ENCODE measurements at places on chromosomes 16 and 17. TPM values are rescaled to one million over a fixed set of nuclear protein-coding genes. Genes with fewer than 3 reads are reported as not detected.

DNA sequence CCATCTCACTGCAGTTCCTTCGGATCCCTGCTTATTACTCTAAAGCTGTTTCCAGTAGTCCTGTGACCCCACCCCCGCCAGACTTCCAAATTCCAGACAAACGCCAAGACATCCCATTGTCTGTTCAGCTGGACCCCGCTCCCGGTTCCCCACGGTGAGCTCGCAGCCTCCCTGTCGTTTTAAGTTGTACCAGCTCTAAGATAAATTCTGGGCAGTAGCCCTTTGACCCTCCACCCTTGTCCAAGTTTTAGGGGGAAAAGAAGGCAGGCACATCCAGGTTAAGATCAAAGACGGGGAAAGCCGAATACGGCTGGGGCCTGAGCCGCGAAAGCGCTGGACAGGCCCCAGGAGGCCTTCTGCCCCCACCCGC, 589 bp downstream of the ARL6IP1 start:
- peak overlapping the region; percentile 91 for H3K4me3 ChIP-seq
- peak overlapping the region; percentile 96 for H3K27ac ChIP-seq
- DNase-seq: peak; percentile 17

Gene CDRT15L2
- not detected for total RNA-seq

GRCh38 chr17:57803021-57803420, 46.8 kb downstream of the MRPS23 start:
- H3K27me3 ChIP-seq: peaks cover 3% of the 10 kb centered on the region
- no peak overlapping the region for H3K27ac ChIP-seq
- H3K36me3 ChIP-seq: no peaks in the 10 kb centered on the region
- no peaks in the 10 kb centered on the region for H3K4me1 ChIP-seq
- H3K4me3 ChIP-seq: no peak overlapping the region

- no peak for DNase-seq
- no peak overlapping the region for H3K27ac ChIP-seq
- H3K4me3 ChIP-seq: no peak overlapping the region
- no peaks in the 10 kb centered on the region for H3K36me3 ChIP-seq
- peaks cover 16% of the 10 kb centered on the region for H3K4me1 ChIP-seq
Measured at GRCh38 chr16:84509032-84509950, 4.8 kb upstream of the MEAK7 start.

Gene ZNF19
- 39.8 TPM for total RNA-seq

Gene ZNF688
- total RNA-seq: 54.2 TPM

DNA sequence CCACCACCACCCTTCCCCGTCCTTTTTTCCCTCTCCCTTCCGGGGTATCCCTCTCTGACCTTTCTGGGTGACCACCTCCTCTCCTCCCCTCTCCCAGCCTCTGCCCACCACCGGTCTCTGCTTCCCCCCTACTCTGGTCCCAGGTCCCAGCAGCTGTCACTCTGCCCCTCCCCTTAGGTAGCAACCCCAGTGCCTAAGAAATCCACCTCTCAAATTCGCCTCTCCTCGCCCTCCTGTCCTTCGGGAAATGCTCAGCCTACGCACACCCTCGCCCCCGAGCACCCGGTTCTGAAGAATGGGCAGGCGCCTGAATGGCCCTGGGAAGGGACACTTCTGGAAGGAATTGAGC, 775 bp upstream of the SP6 start:
- peak overlapping the region; percentile 55 for H3K4me3 ChIP-seq
- peaks cover 13% of the 10 kb centered on the region for H3K4me1 ChIP-seq
- no peaks in the 10 kb centered on the region for H3K36me3 ChIP-seq
- no peak for DNase-seq

DNA sequence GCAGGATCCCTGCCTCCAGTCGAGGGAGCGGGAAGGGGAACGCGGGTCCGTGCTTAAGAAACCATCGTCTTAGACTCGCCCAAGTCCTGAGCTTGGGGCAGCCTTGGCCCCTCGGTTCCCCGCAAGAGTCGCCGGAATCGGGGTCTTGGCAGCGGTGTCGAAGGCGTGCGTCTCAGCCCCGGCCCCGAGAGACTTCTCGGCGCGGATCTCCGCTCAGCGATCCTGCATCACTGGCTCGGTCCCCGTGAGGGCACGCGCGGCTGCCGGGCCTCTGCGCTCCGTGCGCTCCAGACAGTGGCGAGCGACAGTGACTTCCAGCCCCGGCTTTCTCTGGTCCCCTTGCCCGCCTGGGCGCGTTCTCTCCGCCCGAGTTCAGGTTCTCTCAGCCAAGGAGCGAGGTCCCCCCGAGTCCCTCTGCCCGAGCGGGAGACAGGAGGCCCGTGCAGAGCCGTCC, 380 bp downstream of the HS3ST3A1 start:
- H3K4me1 ChIP-seq: peaks cover 19% of the 10 kb centered on the region
- peaks cover 81% of the 10 kb centered on the region for H3K27me3 ChIP-seq
- peak overlapping the region; percentile 18 for H3K4me3 ChIP-seq

Gene KRTAP16-1
- total RNA-seq: not detected

GRCh38 chr17:17110520-17110919, 68.3 kb downstream of the MPRIP start:
- H3K36me3 ChIP-seq: no peaks in the 10 kb centered on the region
- H3K27ac ChIP-seq: peak overlapping the region; percentile 81
- no peaks in the 10 kb centered on the region for H3K27me3 ChIP-seq
- DNase-seq: no peak
- H3K4me3 ChIP-seq: no peak overlapping the region
- H3K4me1 ChIP-seq: peaks cover 44% of the 10 kb centered on the region

- no peak overlapping the region for H3K4me3 ChIP-seq
- no peaks in the 10 kb centered on the region for H3K36me3 ChIP-seq
- no peak overlapping the region for H3K27ac ChIP-seq
Measured at GRCh38 chr17:35167046-35167445, 19.4 kb downstream of the UNC45B start.

Gene JUP
- 474 TPM for total RNA-seq

GRCh38 chr16:2858245-2859025, 465 bp upstream of the PRSS22 start:
- H3K4me3 ChIP-seq: peak overlapping the region; percentile 15
- H3K27ac ChIP-seq: peak overlapping the region; percentile 38
- no peaks in the 10 kb centered on the region for H3K36me3 ChIP-seq
- no peaks in the 10 kb centered on the region for H3K4me1 ChIP-seq
- H3K27me3 ChIP-seq: peaks cover 38% of the 10 kb centered on the region
- peak; percentile 88 for DNase-seq

DNA sequence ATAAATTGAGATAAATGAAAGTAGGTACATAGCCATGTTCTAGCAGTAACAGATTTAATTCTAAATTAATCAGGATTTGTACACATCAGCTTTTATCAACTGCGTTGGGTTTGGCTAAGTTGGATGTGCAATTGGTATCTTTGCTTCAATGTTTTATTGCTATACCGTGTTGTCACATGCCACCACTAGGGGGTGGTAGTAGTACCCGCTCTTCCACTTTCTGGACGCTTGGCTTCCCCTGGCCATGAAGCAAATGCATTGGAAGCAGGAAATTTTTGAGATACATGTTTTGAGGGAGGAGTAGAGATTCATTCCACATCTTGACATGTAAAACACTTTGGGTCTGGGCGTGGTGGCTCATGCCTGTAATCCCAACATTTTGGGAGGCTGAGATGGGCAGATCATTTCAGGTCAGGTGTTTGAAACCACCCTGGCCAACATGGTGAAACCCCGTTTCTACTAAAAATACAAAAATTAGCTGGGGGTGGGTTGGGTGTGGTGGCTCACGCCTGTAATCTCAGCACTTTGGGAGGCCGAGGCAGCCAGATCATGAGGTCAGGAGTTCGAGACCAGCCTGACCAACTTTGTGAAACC, 58.6 kb downstream of the EMP2 start:
- no peak overlapping the region for H3K4me3 ChIP-seq
- H3K27ac ChIP-seq: no peak overlapping the region
- H3K36me3 ChIP-seq: no peaks in the 10 kb centered on the region
- no peaks in the 10 kb centered on the region for H3K27me3 ChIP-seq
- DNase-seq: peak; percentile 70

GRCh38 chr17:27352448-27353032, 58.6 kb downstream of the WSB1 start:
- no peak overlapping the region for H3K4me3 ChIP-seq
- no peak for DNase-seq
- H3K36me3 ChIP-seq: no peaks in the 10 kb centered on the region
- no peaks in the 10 kb centered on the region for H3K27me3 ChIP-seq
- peak overlapping the region; percentile 92 for H3K27ac ChIP-seq
- H3K4me1 ChIP-seq: peaks cover 25% of the 10 kb centered on the region

DNA sequence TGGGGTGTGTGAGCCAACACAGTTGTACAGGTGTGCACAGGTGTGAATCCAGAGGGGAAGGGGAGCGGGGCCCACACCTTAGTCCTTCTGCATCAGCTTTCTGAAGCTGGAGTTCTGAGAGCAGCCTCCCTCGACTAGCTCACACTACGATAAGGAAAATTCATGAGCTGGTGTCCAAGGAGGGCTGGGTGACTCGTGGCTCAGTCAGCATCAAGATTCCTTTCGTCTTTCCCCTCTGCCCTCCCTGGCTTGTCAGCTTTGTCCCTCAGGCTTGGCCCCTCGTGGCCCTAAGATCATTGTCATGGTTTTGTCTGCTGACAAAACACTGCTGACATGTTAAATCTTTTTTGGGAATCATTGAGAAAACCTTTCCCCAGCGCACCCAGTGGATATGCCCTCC, 47.5 kb downstream of the OR1D5 start:
- DNase-seq: no peak
- no peaks in the 10 kb centered on the region for H3K27me3 ChIP-seq

- no peaks in the 10 kb centered on the region for H3K36me3 ChIP-seq
- H3K27me3 ChIP-seq: no peaks in the 10 kb centered on the region
- H3K4me1 ChIP-seq: no peaks in the 10 kb centered on the region
Measured at GRCh38 chr17:65485388-65486299, 75.8 kb downstream of the AXIN2 start.

DNA sequence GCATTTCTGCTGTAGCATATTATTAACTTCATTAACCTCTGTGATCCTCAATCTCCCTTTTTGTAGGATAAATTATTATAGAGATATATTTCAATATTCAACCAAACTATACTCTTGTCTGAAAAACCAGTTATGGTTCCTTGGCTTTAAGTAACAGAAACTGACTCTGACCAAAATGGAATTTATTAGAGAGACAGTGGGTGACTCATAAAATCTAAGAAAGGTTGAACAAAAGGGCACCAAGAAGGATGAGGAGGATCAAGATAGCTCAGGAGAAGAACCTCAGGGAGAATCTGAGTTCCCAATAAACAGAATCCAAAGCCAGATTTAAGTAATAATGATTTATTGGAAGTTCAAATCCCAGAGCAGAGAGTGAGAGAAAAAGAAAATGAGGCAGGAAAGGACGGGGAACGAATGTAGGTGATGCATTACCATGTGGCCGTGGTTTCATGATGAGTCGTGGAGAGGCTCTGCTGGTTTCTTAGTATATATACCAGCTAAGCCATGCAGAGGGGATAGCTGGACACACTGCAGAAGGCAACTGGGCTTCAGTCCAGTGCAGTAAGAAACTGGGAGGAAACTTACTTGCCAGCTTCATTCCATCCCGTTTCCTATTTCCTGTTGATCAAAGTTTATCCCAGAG, 151.5 kb upstream of the GOT2 start:
- no peak overlapping the region for H3K4me3 ChIP-seq
- no peak overlapping the region for H3K27ac ChIP-seq
- H3K36me3 ChIP-seq: no peaks in the 10 kb centered on the region
- no peaks in the 10 kb centered on the region for H3K4me1 ChIP-seq
- no peaks in the 10 kb centered on the region for H3K27me3 ChIP-seq
- no peak for DNase-seq

GRCh38 chr17:83123896-83124801, 44.7 kb downstream of the METRNL start:
- H3K4me3 ChIP-seq: no peak overlapping the region
- no peaks in the 10 kb centered on the region for H3K36me3 ChIP-seq
- peak; percentile 6 for DNase-seq

Gene CCL16
- not detected for total RNA-seq

DNA sequence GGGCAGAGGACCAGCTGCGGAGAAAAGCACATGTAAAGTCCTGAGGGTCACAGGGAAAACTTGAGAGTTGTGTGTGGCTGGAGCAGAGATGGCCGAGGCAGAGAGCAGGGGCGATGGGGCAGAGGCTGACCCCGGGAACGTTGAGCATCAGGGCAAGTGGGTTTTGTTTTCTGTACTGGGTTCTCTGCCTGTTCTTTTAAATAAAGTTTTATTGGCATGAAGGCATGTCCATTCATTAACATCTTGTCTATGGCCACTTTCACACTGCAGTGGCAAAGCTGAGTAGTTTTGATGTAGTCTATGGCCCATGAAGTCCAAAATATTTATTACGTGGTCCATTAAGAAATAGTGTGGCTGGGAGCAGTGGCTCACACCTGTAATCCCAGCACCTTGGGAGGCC, 64.4 kb downstream of the ABCC1 start:
- H3K4me1 ChIP-seq: peaks cover 9% of the 10 kb centered on the region
- H3K27ac ChIP-seq: no peak overlapping the region
- no peaks in the 10 kb centered on the region for H3K27me3 ChIP-seq
- H3K36me3 ChIP-seq: peaks cover 7% of the 10 kb centered on the region
- no peak for DNase-seq
- H3K4me3 ChIP-seq: no peak overlapping the region

DNA sequence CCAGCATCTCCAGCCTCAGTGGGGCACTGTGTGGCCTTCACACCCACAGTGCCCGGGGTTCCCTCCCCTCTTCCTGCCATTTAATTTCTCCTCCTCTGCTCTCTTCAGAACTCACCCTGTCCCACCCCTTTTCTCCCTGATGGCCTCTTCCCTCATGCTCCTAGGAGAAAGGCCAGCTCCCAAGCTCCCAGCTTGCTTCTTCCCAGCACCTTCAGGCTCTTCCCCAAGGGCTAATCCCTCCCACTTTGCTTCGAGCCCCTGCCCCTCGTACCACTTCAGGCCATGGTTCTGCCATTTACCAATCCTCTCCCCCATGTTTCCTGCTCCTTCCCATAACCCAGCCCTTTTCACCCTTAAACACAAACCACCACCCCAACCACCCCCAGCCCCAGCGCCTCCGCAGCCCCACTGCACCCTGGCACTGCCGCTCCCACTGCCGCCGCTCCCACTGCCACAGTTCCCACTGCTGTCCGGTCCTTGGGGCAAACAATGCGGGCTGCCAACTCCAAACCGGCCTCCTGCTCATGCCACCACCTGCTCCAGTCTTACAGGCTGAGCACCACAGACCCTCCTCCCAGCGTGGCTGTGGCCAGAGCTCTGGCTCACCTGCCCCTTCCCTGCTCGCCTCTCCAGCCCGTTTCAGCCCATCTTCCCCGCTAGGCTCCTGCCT, 28.6 kb downstream of the ADAM11 start:
- no peaks in the 10 kb centered on the region for H3K27me3 ChIP-seq
- no peak for DNase-seq
- H3K4me1 ChIP-seq: peaks cover 5% of the 10 kb centered on the region
- H3K27ac ChIP-seq: peak overlapping the region; percentile 55
- H3K4me3 ChIP-seq: no peak overlapping the region
- no peaks in the 10 kb centered on the region for H3K36me3 ChIP-seq

Gene SSTR5
- not detected for total RNA-seq

Gene IRX3
- total RNA-seq: not detected

Gene SDR42E1
- 3.4 TPM for total RNA-seq

Data from transverse colon (tissue), 4 donors.